ENCODE measurements at places on chromosomes 16 and 17.

- no peak for DNase-seq
Observed at GRCh38 chr16:82580298-82580890, 46.4 kb upstream of the CDH13 start.

- peak; percentile 26 for DNase-seq
Observed at GRCh38 chr16:58862334-58863021, 128.4 kb upstream of the GOT2 start.

- no peak for DNase-seq
Observed at GRCh38 chr16:11410376-11411058, 65.3 kb downstream of the RMI2 start.

- no peak for DNase-seq
Observed at GRCh38 chr16:19281246-19281645, 4.3 kb upstream of the CLEC19A start.

DNA sequence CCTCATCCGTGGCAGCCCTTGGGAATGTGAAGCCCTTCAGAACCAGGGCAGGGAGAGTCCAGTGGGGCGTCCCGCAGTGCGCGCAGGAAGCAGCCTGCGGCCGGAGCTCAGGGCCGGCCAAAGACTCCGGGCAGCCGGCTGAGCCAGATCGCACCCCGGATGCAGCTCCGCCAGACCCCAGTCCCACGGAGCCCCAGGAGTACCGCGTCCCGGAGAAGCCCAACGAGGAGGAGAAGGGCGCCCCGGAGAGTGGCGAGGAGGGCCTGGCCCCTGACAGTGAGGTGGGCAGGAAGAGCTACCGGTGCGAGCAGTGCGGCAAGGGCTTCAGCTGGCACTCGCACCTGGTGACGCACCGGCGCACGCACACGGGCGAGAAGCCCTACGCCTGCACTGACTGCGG is 6.9 kb downstream of the ZNF205 start:
- DNase-seq = no peak

DNA sequence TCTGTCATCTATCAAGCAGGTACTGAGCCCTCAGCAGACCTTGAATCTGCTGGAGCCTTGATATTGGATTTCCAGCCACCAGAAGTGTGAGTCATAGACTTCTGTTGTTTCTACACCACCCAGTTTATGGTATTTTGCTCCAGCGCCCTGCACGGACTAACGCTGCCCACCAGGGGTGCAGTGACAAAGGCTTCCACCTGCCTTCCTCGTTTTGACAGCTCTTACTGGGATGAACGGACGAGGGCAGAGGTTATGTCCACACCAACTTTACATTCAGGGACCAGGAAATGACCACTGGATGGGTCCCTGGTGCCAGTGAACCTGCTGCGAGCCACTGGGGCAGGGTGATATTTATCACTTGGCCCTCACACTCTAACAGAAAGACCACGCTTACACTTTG is 66.6 kb upstream of the CBX4 start:
- DNase-seq = no peak

DNA sequence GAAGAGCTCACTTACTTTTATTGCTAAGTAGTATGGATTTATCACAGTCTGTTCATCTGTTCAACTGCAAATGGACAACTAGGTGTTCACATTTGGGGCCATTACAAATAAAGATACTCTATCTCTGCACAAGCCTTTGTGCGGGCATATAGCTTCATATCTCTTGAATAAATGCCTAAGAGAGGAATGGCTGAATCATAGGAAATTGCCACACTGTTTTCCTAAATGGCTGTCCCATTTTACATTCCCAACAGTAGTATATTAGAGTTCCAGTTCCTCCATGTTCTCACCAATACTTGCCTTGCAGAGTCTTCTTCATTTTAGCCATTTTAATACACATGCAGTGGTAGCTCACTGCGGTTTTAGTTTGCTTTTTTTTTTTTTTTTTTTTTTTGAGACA is 20.5 kb downstream of the NSMCE1 start:
- no peak for DNase-seq
